ENCODE measurements at places on chromosomes 12 and 14.

DNA sequence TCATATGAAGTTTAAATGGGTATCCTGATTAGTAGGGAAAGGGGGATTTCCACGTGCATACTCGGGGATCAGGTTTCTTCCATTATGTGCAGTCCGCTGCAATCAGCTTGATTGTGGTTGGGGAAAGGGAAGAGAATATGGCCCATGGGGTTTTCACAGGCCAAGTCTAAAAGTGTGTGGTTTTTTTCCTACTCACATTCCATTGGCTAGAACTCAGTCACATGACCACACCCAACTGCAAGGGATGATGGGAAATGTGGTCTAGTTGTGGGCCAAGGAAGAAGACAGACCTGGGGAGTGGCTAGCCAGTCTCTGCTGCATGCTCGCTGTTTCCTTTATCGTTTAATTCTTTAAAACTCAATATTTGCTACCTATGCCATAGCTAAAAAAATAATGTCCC, 105.1 kb downstream of the PRIMA1 start:
- no peak for DNase-seq

DNA sequence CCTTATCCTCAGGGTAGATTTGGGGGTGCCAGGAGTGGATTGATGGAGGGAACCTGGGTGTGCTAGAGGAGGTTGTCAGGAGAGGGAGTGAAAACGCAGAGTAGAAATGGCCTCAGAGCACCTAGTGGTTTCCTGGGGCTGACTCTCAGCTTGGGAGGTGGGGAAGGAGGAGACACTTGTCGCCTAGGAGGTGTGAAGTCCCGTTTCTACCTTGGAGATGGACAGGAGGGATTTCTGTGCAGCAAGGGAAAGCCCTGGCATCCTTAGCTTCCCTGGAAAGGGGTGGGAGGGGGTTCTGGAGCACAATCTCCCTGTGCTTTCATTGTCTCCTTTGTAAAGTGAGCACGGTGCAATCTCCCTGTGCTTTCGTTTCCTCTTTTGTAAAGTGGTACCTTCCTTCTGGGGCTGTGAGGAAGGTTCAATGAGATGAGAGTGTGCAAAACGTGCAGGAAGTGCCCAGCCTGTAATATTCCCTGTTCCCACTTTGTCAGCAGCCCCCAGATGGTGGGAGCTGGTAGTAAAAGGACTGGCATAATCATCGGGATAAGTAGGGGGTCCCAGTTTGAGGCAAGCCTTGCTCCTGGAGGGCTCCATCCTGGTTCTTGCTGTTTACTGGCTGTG, 1.6 kb downstream of the OAS3 start:
- no peak for DNase-seq

GRCh38 chr12:64528616-64529015, 76.7 kb downstream of the TBK1 start:
- no peak for DNase-seq

GRCh38 chr12:57236201-57236924, 6.9 kb downstream of the SHMT2 start:
- DNase-seq = no peak

GRCh38 chr12:38772437-38772836, 133.0 kb downstream of the CPNE8 start:
- DNase-seq = no peak

DNA sequence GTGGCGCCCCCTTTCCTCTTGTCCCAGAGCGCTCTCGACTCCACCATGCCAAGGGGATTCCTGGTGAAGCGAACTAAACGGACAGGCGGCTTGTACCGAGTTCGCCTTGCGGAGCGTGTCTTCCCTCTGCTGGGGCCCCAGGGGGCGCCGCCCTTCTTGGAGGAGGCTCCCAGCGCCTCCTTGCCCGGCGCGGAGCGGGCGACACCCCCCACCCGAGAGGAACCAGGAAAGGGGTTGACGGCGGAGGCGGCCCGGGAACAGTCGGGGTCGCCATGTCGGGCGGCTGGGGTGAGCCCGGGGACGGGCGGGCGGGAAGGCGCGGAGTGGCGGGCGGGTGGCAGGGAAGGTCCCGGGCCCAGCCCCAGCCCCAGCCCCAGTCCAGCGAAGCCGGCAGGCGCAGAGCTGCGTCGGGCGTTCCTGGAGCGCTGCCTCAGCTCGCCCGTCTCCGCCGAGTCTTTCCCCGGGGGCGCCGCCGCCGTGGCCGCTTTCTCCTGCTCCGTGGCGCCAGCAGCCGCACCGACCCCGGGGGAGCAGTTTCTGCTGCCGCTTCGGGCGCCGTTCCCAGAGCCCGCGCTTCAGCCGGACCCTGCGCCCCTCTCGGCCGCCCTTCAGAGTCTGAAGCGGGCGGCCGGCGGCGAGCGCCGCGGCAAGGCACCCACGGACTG, 376 bp downstream of the INSM2 start:
- DNase-seq = no peak

GRCh38 chr14:81653626-81654025, 120.0 kb upstream of the SEL1L start:
- no peak for DNase-seq

- no peak for DNase-seq
Measured at GRCh38 chr14:45247427-45247826, 5.6 kb downstream of the MIS18BP1 start.

- no peak for DNase-seq
Measured at GRCh38 chr12:18825138-18825537, 87.2 kb downstream of the CAPZA3 start.

- peak; percentile 86 for DNase-seq
Measured at GRCh38 chr14:90827919-90828610, 11.8 kb upstream of the TTC7B start.

- DNase-seq = no peak
Measured at GRCh38 chr12:109423392-109423791, 53.7 kb downstream of the KCTD10 start.

DNA sequence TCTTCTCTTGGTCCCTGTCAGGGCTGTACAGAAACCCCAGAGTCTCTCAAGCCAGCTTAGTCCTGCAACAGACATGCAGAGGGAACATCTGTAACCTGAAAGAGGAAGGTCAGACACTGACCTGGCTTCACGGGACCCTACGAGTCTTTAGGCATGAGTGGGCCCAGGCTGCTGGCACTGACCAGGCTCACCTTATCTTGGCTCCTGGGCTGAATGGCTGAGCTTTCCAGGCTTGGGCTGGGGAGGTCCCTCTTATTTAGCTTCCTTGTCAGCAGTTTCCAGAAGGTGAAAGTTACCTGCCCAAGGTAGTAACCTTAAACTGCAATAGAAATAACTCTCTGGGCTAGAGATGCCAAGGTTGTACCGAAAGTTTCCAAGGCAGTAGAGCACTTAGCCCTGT, 58.4 kb upstream of the FUT8 start:
- DNase-seq = no peak

DNA sequence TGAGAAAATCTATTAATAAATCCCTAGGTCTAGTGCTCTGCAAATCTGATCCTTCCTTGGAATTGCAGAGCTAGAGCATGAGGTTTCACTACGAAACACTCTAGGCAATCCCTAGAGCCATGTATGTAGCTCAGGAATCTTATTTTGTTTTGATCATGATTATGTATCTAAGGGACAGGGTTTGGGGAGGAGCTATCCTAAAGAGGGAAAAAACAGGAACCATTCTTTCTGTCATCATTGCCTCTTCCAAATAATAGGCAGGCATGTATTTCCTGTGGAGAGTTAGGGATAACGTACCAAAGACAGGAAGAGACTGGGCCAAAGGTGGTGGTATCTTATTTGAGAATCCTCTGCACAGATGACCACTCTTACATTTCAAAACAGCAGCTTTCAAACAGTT, 88.8 kb upstream of the GTF2A1 start:
- no peak for DNase-seq

DNA sequence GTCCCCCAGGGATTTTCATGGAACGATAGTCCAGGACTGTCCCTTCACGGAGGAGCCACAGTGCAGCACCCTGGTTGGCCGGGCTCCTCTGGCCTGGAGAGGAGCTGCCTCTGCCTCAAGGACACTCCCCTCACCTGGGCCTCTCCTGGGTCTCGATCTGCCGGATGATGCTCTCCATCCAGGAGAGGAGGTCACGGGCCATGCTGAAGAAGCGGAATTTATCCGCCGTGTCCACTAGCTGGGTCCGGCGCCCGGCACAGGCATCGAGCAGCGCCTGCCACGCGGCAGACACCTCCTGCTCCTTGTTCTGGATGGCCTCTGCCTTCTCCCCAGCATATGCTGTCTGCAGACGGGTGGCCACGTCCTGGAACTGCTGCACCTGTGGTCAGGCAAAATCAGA, 66.5 kb downstream of the PLEKHG3 start:
- DNase-seq = no peak

GRCh38 chr12:31491241-31491794, 99.6 kb downstream of the DENND5B start:
- DNase-seq = no peak

DNA sequence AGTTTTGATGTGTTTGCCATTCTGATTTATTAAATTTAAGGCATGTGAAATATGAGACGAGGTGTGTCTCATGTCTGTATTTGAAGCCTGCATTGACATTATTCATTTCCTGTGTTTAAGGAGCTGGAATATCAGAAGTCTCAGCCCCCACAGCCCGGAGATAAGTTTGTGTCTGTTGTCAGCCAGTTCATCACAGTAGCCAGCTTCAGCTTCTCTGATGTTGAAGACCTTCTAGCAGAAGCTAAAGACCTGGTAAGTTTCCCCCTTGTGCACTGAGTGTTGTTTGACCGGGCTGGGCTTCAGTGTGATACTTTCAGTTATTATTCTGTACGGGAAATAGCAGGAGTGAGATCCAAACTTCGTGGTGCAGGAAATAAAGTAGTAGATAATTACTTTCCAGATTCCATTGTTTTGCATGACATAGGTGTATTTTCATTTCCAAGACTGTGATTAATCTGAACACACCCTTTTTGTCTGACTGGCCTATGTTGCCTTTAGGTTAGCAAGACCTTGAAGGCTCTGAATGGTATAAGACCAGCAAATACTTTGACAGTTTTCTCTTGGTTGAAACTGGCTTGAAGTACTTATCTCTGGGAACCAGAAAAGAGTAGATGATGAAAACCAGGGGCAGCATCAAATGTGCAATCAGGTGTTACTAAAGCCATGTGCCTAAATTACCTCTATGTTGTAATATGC, 101.5 kb downstream of the GPR135 start:
- no peak for DNase-seq

DNA sequence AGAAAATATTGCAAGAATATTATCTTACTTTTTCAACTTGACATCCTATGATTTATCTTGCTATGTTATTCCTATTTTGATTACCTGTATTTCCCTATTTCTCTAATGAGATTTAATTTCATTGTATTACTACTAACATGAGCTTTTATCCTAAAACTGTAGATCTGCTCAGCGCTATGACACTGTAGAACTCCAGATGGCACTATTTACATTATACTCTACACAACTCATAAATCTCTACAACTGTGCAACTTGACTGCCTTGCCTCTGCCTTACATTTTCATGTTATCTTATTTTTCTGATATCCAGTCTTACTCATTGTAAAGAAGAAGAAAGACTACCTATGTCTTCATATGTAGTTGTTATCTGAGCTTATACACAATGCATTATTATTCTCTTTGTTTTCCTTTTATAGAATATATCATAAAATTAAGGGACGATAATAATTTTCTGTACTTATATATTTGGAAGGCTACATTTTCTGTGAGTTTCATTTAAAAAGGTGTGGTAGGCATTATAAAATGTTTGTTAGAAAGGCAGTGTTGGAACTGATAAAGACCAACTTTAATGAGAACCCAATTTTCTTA, 24.1 kb downstream of the NUP37 start:
- no peak for DNase-seq

- no peak for DNase-seq
Measured at GRCh38 chr12:104756901-104757300, 201.2 kb downstream of the SLC41A2 start.

- DNase-seq = no peak
Measured at GRCh38 chr12:69065775-69066174, 132.8 kb upstream of the CPM start.

DNA sequence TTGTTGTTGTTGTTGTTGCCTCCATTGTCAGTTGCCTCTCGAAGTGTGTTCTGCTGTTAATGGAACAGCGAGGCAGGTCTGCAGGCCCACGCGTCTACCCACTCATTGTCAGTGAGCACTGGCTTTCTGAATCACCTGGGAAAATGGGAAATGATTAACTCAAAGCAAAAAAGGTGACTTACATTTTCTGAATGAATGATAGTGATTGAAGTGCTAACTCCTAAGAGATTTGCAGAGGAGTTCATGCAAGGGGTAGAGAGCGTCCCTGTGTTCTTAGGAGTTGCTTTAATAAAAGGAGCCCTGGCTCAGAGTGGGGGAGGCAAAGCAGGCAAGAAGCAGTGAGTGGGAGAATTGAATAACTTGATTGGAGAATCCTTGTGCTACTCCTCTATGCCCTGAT, 177.6 kb downstream of the CAND1 start:
- no peak for DNase-seq

DNA sequence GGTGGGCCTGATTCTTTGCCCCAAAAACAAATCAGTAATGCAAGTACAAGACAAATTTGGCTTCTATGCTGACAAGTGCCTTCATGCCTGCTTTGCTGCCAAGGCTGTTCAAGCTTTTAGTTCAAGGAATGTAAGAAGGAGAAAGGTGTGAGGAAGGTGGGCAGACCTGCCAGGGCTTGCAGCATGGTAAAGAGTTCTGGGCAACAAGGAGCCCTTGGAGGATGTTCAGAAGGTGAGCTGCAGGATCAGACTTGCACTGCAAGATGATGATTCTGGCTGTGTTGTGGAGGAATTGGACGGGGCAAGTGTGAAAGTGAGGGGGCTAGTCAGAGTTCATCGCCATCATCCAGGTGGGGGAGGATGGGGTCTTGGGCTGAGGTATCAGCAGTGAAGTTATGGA, 167.9 kb downstream of the NUAK1 start:
- no peak for DNase-seq

DNA sequence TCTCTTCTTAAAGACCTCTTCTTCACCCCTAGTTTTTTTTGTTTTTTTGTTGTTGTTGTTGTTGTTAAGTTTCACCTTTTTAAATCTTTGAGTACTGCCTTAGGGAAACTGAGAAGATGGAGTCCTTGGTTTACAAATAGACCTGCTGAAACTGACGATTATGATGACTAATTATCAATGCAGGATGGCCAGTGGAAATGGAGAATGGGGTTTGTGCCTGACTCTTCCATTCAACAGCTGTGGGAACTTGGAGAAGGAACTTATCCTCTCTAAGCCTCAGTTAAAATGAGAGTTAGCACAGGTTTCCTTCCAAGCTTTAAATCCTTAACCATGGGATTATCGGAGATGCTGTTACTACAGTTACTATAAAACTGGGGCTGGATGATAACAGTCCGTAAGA, 66.7 kb upstream of the PNMA1 start:
- no peak for DNase-seq

- no peak for DNase-seq
Measured at GRCh38 chr12:79677672-79678071, 13.1 kb downstream of the PAWR start.

- DNase-seq = no peak
Measured at GRCh38 chr14:32043624-32044023, 33.5 kb upstream of the ARHGAP5 start.

GRCh38 chr14:88025313-88025712, 20.4 kb downstream of the GPR65 start:
- DNase-seq = no peak

GRCh38 chr14:76877871-76878270, 51.7 kb downstream of the LRRC74A start:
- DNase-seq = no peak

GRCh38 chr14:83529531-83529930, 1995.9 kb upstream of the SEL1L start:
- no peak for DNase-seq
